ENCODE measurements at places on chromosomes 16 and 17.

DNA sequence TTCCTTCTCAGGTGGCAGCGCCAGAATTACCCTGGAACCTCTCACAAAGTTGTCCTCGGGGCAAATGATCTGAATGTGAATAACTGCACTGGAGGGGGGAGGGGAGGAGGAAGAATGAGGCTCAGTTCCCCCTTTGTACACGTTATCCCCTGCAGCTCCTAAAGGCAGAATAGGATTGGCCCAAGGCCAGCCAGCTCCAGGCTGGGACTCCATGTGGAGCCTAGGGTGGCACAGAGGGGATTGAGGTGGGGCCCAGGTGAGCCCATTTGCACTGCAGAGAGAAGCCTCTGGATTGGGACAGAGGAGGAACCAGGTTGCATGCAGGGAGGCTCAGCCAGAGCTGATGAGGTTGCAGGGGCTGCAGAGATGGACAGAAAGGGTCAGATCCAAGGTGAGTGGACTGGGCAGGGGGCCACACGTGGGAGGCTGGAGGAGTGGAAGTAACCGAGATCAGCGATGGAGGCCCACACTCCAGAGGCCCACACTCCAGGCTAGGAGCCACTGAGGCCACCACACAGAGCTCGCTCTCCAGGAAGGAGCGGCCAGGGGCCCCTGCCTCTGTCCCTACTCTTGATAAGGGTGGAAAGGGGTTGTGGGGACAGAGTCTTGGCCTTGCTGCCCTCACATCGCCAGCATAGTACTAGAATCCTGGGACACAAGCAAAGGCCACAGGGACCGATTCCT lies 78.6 kb downstream of the RBFOX3 start:
- no peaks in the 10 kb centered on the region for H3K36me3 ChIP-seq
- peaks cover 2% of the 10 kb centered on the region for H3K27me3 ChIP-seq
- no peak for DNase-seq

DNA sequence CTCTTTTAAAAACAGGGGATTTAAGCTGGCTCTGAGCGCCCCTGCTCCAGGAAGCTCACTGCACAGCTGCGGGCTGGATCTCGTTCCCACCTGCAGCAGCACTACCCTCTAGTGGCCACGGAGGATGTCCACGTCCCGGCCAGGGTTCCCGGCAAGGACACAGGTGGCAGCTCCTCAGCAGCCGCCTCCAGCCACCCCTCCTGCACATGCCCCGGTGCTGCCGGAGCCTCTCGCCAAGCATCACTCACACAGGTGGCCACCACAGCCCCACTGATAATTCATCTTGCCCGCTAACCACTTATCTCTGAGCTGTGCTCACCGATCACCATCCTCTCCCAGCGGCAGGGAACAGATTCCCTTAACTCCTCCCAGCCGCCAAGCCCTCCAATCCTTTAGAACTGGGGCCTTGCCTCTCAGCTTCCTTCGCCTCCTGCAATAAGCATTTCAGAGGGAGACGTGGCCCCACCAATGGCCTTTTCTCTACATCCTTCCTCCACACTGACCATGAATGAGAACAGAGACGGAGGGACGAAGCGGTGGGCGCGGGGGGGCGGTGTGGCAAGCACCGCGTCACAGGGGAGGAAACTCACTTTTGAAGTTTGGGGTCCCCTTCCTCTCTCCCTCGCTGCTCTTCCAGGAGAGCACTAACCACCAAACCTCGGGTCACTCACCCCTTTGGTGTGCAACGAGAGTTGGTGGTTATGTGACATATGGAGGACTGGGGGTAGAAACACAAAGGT lies 222.1 kb downstream of the RBFOX3 start:
- H3K36me3 ChIP-seq = no peaks in the 10 kb centered on the region
- no peak for DNase-seq
- peaks cover 24% of the 10 kb centered on the region for H3K27me3 ChIP-seq
- no peaks in the 10 kb centered on the region for H3K4me1 ChIP-seq

DNA sequence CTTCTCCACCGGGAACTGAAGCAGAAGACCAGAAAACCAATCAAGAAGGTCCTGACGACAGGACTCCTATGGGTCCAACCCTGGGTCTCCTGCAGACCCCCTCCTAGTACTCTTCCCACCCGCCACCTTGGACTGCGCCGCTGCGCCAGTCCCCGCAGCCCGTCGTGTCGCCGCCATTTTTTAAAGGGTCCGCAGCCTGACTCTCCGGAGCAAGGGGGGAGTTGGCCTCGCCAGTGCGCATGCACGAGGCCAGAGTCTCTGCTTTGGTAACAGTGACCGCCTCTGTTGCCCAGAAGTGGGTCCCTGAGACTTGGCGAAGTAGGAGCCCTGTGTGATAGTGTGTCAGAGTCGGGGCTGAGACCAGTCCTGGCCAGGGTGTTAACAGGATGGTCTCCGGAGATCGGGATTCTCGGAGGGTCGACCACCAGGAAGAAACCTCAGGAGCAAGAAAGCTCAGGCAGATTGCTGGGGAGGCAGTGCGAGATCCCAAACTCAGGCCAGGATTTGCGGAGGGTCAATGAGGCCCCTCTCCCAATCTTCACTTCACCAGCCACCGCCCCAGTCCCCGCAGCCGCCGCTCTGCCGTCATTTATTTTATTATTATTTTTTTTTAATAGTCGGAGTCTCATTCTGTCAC lies 612.5 kb downstream of the KCNJ18 start:
- no peak overlapping the region for H3K4me3 ChIP-seq
- no peaks in the 10 kb centered on the region for H3K4me1 ChIP-seq
- no peak for DNase-seq
- H3K27me3 ChIP-seq = no peaks in the 10 kb centered on the region
- H3K36me3 ChIP-seq = no peaks in the 10 kb centered on the region

GRCh38 chr17:61440697-61441096 lies 11.5 kb upstream of the TBX4 start:
- no peak overlapping the region for H3K4me3 ChIP-seq
- H3K4me1 ChIP-seq = peaks cover 2% of the 10 kb centered on the region
- DNase-seq = no peak
- H3K27ac ChIP-seq = no peak overlapping the region
- H3K36me3 ChIP-seq = no peaks in the 10 kb centered on the region
- peaks cover 17% of the 10 kb centered on the region for H3K27me3 ChIP-seq

DNA sequence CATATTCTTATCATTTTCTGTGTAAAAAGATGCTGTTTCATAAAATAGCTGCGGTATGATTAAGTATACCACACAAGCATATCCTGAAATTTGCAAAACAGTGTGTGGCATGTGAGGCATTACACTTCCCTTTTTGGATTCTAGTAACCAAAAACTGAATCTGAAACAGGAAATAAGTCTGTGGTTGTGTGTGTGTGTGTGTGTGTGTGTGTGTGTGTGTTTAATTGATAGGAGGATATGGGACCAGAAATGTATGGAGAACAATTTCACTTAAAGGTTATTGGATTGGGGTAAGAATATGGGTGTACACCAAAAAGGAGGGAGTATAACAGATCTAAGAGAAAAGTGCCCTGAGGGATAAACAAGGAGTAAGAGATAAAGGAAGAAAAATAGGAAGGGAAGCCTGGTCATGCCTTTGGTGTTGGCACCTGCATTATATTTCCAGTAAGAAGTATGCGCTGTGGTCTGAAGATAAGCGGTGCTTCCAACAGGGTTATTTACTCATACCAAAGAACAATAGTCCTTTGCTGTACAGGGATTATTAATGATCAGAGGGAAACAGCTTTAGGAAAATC lies 4.0 kb downstream of the LYRM1 start:
- no peaks in the 10 kb centered on the region for H3K36me3 ChIP-seq
- peak; percentile 98 for DNase-seq
- H3K27ac ChIP-seq = peak overlapping the region; percentile 65
- no peaks in the 10 kb centered on the region for H3K27me3 ChIP-seq
- H3K4me3 ChIP-seq = peak overlapping the region; percentile 22
- peaks cover 50% of the 10 kb centered on the region for H3K4me1 ChIP-seq

- H3K4me3 ChIP-seq = no peak overlapping the region
- DNase-seq = no peak
- no peaks in the 10 kb centered on the region for H3K36me3 ChIP-seq
Observed at GRCh38 chr17:76840884-76841775, 27.1 kb upstream of the MGAT5B start.

GRCh38 chr17:41739661-41740352 lies 5.4 kb upstream of the HAP1 start:
- H3K4me1 ChIP-seq = peaks cover 10% of the 10 kb centered on the region
- no peaks in the 10 kb centered on the region for H3K36me3 ChIP-seq
- H3K27ac ChIP-seq = no peak overlapping the region

GRCh38 chr16:49292413-49292812 lies 10.8 kb upstream of the CBLN1 start:
- no peak overlapping the region for H3K27ac ChIP-seq
- no peaks in the 10 kb centered on the region for H3K36me3 ChIP-seq
- no peak overlapping the region for H3K4me3 ChIP-seq
- no peaks in the 10 kb centered on the region for H3K4me1 ChIP-seq

DNA sequence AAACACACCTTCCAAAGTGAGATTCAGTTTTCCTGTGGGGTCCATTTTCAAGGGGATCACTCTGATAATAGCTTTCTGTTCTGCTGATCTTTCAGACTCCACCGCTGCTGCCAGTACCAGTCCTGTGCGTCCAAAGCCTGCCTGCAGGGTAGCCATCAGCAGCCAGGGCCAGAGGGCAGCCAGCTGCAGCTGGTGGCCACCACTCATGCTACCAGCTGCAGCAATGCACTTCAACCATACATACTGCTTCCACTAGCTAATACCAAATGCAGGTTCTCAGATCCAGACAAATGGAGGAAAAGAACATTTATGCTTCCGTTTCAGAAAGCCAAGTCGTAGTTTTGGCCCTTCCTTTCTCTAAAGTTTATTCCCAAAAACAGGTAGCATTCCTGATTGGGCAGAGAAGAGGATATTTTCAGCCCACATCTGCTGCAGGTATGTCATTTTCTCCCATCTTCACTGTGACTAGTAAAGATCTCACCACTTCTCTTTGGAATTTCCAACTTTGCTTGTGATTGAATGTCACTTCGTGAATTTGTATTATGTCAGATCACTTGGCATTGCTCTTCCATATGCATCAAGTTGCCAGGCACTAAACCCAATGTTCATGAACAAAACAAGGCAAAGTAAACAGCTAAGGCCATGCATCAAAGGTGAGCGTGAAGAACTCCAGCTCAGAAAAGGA lies 1.8 kb downstream of the RNF43 start:
- DNase-seq = no peak
- peaks cover 36% of the 10 kb centered on the region for H3K27me3 ChIP-seq
- no peaks in the 10 kb centered on the region for H3K4me1 ChIP-seq
- H3K4me3 ChIP-seq = no peak overlapping the region
- H3K27ac ChIP-seq = no peak overlapping the region

GRCh38 chr16:75486014-75486675 lies 9.1 kb downstream of the CHST6 start:
- no peaks in the 10 kb centered on the region for H3K36me3 ChIP-seq
- no peak overlapping the region for H3K4me3 ChIP-seq
- H3K27ac ChIP-seq = no peak overlapping the region
- DNase-seq = no peak
- H3K27me3 ChIP-seq = peaks cover 2% of the 10 kb centered on the region

GRCh38 chr17:66767154-66767933 lies 67.6 kb upstream of the CACNG5 start:
- H3K36me3 ChIP-seq = no peaks in the 10 kb centered on the region
- H3K27ac ChIP-seq = no peak overlapping the region
- no peaks in the 10 kb centered on the region for H3K27me3 ChIP-seq
- H3K4me3 ChIP-seq = no peak overlapping the region
- H3K4me1 ChIP-seq = no peaks in the 10 kb centered on the region

DNA sequence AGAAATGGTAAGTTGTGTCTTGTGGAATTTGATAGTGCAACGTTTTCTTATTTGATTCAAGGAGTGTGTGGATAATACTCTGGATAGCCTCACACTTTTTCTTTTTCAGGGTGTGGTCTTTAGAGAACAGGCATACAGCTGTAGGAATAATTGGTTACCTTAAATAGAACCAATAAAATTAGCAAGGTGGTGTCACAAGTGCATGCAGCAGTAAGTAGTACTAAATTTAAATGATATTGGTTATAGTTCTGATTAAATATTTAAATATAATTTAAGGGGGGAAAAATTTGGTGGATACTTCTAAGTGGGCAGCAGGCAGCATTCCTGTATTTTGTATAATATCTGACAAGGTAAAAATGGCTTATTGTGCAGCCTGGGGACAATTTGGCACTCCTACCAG lies 3.7 kb downstream of the HAPSTR1 start:
- peaks cover 38% of the 10 kb centered on the region for H3K4me1 ChIP-seq
- H3K4me3 ChIP-seq = peak overlapping the region; percentile 80
- peaks cover 22% of the 10 kb centered on the region for H3K36me3 ChIP-seq

DNA sequence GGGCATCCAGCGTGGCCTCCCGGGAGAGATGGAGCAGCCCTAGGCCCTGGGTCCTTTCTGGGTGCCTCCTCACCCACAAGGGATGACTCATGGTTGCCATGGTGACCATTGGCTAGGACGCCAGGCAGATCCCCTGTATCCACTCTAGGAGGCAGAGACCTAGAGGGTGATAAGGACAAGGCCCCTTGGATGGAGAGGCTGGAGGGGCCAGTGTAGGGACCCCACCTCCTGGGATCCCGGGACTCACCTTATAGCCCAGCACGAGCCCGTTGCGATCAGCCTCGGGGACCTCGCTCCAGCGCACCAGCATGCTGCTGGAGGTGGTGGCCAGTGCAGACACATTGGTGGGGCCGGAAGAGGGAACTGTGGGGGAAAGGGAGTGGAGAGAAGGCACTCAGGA lies 82.2 kb upstream of the CDC42EP4 start:
- peaks cover 7% of the 10 kb centered on the region for H3K4me1 ChIP-seq
- H3K4me3 ChIP-seq = no peak overlapping the region
- peaks cover 4% of the 10 kb centered on the region for H3K27me3 ChIP-seq
- no peaks in the 10 kb centered on the region for H3K36me3 ChIP-seq

- no peak overlapping the region for H3K4me3 ChIP-seq
- no peaks in the 10 kb centered on the region for H3K27me3 ChIP-seq
- peak; percentile 10 for DNase-seq
- no peaks in the 10 kb centered on the region for H3K36me3 ChIP-seq
- peaks cover 3% of the 10 kb centered on the region for H3K4me1 ChIP-seq
Observed at GRCh38 chr16:55294931-55295342, 29.1 kb upstream of the IRX6 start.

DNA sequence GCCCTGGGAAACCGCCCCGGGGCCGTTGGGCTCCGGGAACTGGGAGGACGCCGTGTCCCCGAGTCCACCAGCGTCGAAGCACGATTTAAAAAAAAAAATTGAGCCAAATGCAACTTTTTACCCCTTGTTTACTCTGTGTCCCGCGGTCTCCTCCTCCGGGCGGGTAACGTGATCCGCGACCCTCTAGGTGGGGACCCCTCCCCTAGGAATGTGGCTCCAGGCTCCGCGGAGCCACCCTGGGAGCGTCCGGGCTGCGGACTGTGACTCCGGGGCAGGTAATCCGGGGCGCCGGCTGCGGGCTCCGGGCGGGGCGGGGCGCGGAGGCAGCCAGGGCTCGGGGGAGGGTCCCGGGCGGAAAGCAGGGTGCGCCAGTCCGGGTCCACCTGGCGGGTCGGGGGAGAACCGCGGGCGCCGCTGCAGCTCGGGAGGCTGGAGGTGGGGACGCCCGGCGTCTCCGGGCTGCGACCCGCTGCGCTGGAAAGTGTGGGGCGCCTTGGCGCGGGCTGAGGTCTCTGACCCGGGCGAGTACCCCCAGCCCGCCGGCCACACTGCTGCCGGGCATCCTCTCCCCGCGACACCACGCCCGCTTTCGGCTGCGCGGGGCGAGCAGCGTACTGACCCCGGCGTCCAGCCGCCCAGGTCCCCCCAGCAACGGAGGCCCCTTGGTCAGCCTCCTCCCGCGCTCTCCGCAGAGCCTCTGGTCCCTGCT lies 852 bp upstream of the HELZ start:
- DNase-seq = no peak
- peaks cover 17% of the 10 kb centered on the region for H3K4me1 ChIP-seq
- peak overlapping the region; percentile 58 for H3K27ac ChIP-seq
- H3K4me3 ChIP-seq = peak overlapping the region; percentile 85

GRCh38 chr16:27048316-27048715 lies 18.4 kb upstream of the C16orf82 start:
- H3K4me1 ChIP-seq = no peaks in the 10 kb centered on the region
- H3K36me3 ChIP-seq = no peaks in the 10 kb centered on the region
- no peak overlapping the region for H3K4me3 ChIP-seq
- no peak for DNase-seq
- H3K27ac ChIP-seq = no peak overlapping the region

Data from astrocyte (in vitro differentiated cells and primary cell).